Stomach (tissue), 19 donors: ENCODE measurements at places on chromosomes 1 and 21. TPM values are rescaled to one million over a fixed set of nuclear protein-coding genes. Genes with fewer than 3 reads are reported as not detected.

The IL12RB2 gene
- 0.06 TPM for polyA plus RNA-seq

DNA sequence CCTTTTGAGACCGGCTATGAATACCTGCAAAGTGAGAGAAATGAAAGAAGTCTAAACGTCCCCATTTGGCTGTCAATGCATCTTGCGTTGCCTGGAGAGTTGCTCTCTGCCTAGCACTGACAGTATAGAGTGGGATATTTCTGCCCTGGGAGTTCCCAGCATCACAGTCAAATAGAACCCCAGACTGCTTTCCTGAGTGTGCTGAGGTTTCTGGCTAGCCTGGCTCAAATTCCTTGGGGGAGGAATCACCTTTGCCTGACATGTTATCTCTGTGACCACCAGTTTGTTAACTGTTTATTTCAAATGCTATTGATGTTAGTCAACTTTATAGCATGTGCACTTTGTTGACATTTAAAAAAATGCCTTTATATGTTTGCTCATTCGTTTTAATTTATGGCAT lies 212.0 kb upstream of the FAM78B start:
- DNase-seq: no peak

GRCh38 chr1:156530006-156530405 lies 29.4 kb upstream of the MEF2D start:
- DNase-seq: no peak

The S100A3 gene
- polyA plus RNA-seq: 15.0 TPM

The OPTC gene
- not detected for polyA plus RNA-seq

- DNase-seq: peak; percentile 43
Observed at GRCh38 chr1:159944623-159945455, 574 bp downstream of the IGSF9 start.

GRCh38 chr1:212610575-212610967 lies 2.0 kb downstream of the ATF3 start:
- DNase-seq: no peak

DNA sequence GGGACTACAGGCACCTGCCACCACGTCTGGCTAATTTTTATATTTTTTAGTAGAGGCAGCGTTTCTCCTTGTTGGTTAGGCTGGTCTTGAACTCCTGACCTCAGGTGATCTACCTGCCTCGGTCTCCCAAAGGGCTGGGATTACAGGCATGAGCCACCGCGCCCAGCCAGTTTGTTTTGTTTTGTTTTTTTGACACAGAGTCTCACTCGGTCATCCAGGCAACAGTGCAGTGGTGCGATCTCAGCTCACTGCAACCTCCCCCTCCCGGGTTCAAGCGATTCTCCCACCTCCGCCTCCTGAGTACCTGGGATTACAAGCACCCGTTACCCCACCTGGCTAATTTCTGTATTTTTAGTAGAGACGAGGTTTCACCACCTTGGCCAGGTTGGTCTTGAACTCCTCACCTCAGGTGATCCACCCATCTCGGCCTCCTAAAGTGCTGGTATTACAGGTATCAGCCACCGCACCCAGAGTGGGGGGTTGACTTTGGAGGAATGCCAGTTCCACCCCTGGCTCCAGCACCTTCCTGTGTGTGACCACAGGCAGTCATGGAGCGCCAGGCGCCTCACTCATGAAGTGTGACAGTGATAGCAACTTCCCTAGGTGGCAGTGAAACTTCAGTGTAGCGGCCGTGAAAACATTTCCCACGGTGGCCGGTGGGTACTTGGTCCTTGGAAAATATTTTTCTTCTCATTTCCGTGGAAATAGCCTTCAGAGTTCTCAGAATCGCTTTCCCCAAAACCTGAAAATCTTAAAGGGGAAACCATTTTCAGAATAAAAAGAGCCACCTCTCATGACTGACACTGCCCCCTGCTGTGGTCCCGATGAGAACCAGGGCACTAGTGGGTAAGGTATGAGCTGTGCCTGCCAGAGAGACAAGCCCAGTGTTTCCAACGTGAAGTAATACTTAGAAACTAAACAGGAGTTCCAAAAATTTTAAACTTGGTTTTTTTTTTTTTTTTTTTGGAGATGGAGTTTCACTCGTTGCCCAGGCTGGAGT lies 48.6 kb downstream of the WDR4 start:
- peak; percentile 36 for DNase-seq

The TRIM45 gene
- polyA plus RNA-seq: 0.61 TPM

The KIAA1614 gene
- polyA plus RNA-seq: 1.1 TPM

DNA sequence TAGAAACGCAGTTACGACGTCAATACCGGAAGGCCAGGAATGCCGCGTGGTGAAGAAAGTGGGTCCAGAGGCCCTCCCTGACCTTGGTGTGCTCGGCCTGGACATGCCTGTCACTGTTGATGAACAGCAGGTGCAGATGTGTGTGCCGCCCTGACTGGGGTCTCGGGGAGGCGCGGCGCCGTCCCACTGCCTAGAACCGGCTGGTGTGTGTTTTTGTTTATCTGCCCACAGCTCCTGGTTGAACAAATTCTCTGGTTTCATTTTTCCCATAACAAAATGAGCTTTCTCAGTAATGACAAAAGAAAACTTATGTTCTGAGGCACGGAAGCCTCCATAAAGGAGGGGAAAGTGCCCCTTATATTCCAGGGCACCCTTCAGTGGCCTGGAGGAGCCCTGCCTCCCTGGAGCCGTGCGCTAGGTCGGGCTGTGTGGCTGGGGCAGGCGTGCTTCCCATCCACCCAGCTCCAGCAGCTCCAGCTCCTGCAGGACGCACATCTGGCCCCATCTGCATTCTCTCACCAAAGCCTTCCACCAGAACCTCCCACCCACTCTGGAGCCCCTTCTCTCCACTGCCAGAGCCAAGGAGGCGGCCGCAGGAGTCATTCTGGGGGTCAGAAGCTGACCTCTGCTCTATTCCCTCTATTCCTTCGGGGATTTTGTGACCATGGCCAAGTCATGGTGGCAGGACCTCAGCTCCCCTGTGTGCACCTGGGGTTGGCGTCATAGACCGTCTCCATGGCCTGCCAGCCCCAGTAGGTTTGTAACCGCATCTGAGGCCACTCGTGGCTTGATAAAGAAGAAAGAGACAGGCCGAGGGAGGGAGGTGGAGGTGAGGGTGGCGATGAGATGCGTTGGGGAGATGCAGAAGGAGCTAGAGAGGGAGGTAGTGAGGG lies 20.1 kb upstream of the COL18A1 start:
- no peak for DNase-seq

The OR6N1 gene
- not detected for polyA plus RNA-seq

The CFHR5 gene
- not detected for polyA plus RNA-seq

DNA sequence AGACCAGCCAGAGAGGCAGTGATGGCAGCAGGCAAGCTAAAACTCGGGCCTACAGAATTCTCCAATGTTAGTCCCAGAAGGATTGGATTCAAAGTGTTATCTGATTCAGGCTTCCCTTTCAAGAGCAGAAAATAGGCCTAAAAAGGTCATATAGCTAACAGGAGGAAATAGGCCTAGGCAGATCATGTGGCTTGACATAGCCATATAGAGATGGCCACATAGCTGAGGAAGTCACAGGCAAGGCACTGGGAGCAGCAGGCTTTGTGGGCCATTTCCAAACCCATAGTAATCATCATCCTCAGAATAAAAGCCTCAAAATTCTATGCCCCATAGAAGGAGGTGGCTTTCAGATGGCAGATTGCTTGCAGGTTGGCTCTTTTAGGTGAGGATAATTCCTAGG lies 29.0 kb upstream of the LMO4 start:
- DNase-seq: no peak

The TTF2 gene
- polyA plus RNA-seq: 4.1 TPM

GRCh38 chr1:20921285-20921684 lies 134.2 kb upstream of the HP1BP3 start:
- DNase-seq: no peak

The MYBPH gene
- polyA plus RNA-seq: 0.19 TPM

DNA sequence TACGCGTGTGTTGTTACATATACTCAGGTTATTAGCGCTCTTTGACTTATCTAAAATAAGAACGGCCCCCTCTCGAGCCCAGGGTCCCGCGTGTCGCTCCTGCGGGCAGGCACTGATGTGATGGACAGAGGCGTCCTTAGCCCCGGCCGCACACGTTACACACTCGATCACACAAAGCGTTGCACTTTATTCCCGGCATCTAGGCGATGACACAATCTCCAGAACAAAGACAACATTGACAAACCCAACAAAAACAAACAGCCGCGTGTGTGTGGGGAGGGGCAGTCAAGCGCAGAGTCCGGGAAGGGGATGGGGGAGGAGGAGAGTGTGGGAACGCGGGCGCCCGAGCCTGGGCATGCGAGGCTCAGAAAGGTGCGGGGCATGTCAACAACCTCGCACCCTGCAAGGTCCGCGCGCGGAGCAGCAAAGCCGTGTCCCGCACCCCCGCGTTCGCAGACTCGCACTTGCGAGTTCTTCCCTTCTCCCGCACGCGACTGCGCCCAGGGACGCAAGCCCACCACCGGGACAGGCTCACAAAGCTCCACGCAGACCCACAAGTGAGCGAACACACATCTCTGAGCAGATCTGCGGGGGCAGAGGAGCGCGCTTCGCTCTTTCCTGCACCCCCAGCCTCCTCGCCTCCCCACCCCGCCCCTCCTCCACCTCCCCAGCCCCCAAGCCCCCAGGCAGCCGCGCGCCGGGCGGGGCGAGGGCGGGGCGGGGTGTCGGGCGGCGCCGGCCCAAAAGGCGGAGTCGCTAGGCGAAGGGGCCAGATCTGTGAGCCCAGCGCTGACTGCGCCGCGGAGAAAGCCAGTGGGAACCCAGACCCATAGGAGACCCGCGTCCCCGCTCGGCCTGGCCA lies at the start of gene EFNA1:
EFNA1 (plus strand) TSS at position 772 of the 862 bp plus-strand sequence. CDS start 102 bp downstream, outside the sequence.
- peak; percentile 82 for DNase-seq

GRCh38 chr1:175562452-175562851 lies 180.9 kb downstream of the TNR start:
- DNase-seq: no peak

GRCh38 chr1:114270282-114270681 lies 116.6 kb upstream of the SYT6 start:
- DNase-seq: peak; percentile 38
